ENCODE measurements at places on chromosomes 3 and 15. TPM values are rescaled to one million over a fixed set of nuclear protein-coding genes. Genes with fewer than 3 reads are reported as not detected.

DNA sequence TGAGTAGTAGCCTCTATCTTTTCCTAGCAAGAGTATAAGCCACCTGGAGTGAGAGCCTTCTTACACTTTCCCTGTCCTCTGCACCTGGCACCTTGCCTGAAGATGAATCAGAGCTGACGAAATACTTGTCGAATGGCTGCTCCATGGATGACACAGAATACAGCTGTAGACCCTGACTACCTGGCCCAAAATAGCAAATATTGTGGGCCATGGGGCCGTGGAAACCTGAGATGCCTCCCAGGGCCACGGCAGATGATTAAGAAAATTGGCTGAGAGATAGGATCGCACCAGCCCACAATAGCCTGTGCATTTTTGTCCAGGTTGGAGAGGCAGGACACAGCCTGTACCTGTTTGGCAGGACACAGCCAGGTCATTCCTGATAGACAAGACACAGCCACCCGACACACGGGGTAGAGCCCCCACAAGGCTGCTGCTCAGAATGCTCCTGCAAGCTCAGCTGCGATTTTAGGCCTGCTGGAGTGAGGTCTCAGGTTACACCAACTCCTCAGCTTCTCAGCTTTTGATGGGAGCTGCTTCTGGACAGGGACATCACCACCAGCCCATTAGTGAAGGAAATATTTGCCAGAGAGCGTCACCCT is 22.9 kb upstream of the TPM1 start:
- no peak overlapping the region for H3K27ac ChIP-seq
- no peaks in the 10 kb centered on the region for H3K27me3 ChIP-seq
- H3K4me1 ChIP-seq = peaks cover 10% of the 10 kb centered on the region
- H3K36me3 ChIP-seq = no peaks in the 10 kb centered on the region
- no peak overlapping the region for H3K4me3 ChIP-seq
- DNase-seq = peak; percentile 77

- H3K4me3 ChIP-seq = no peak overlapping the region
- H3K27me3 ChIP-seq = no peaks in the 10 kb centered on the region
- H3K4me1 ChIP-seq = no peaks in the 10 kb centered on the region
- H3K36me3 ChIP-seq = no peaks in the 10 kb centered on the region
These were observed 80.3 kb downstream of the ADAMTS7 start for GRCh38 chr15:78730955-78731354.

- peak overlapping the region; percentile 88 for H3K27ac ChIP-seq
- peaks cover 46% of the 10 kb centered on the region for H3K4me1 ChIP-seq
- no peak for DNase-seq
- H3K4me3 ChIP-seq = peak overlapping the region; percentile 24
- no peaks in the 10 kb centered on the region for H3K36me3 ChIP-seq
- H3K27me3 ChIP-seq = no peaks in the 10 kb centered on the region
These were observed 118.3 kb downstream of the TIGIT start for GRCh38 chr3:114411811-114412803.

GRCh38 chr3:152021951-152022461 is 148.6 kb downstream of the SUCNR1 start:
- H3K4me1 ChIP-seq = peaks cover 13% of the 10 kb centered on the region
- H3K27me3 ChIP-seq = no peaks in the 10 kb centered on the region
- no peak overlapping the region for H3K4me3 ChIP-seq
- H3K27ac ChIP-seq = no peak overlapping the region
- DNase-seq = no peak
- H3K36me3 ChIP-seq = no peaks in the 10 kb centered on the region

DNA sequence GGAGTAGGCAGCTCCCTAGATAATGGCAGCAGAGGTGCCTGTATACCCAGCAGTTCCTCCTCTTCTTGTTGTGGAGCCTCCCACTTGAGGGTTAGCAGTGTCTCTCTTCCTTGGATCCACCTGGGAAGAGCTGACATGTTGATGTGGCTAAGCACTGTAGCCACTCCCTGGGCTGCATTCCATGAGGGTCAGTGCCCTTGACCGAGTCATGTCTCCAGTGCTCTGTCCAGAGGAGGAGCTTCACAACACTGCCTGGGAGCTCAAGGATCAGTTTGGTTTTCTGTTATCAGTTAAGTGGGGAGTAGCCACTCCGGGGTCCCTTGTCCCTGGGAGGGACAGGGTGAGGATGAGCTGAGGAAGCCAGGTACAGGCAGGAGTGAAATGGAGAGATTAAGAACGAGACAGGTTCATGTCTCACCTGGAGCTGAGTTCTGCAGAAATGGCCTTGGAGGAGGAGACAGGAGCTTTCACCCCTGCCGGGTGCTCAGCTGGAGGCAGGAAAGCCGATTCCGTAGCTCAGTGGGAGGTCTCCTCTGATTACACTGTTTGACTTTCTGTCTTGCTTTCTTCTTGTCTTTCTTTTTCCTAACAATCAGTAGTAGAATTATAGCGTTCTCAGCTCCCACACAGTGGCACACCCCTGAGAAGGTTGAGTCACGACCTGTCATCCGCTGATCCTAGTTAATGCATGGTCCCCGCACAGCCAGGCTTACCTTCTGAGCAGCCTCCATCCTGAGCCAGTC is 57.9 kb upstream of the SEC22A start:
- DNase-seq = peak; percentile 41
- H3K4me1 ChIP-seq = peaks cover 12% of the 10 kb centered on the region
- H3K4me3 ChIP-seq = no peak overlapping the region
- no peaks in the 10 kb centered on the region for H3K27me3 ChIP-seq

GRCh38 chr3:186077466-186077865 is 31.4 kb downstream of the ETV5 start:
- no peak for DNase-seq
- H3K27me3 ChIP-seq = no peaks in the 10 kb centered on the region
- H3K27ac ChIP-seq = 0 out of 2 replicates have a peak overlapping the region, but pooled peaks have one; percentile 46
- peaks cover 7% of the 10 kb centered on the region for H3K36me3 ChIP-seq

GRCh38 chr15:51938286-51938685 is 33.3 kb downstream of the LEO1 start:
- peaks cover 11% of the 10 kb centered on the region for H3K36me3 ChIP-seq
- no peak for DNase-seq
- no peak overlapping the region for H3K27ac ChIP-seq

- H3K4me1 ChIP-seq = peaks cover 12% of the 10 kb centered on the region
- H3K27ac ChIP-seq = no peak overlapping the region
- peak; percentile 72 for DNase-seq
- H3K36me3 ChIP-seq = no peaks in the 10 kb centered on the region
- no peak overlapping the region for H3K4me3 ChIP-seq
These were observed 186.6 kb downstream of the RAP2B start for GRCh38 chr3:153348457-153349107.

GRCh38 chr15:51170882-51171633 is 76.4 kb upstream of the TNFAIP8L3 start:
- no peaks in the 10 kb centered on the region for H3K4me1 ChIP-seq
- H3K27ac ChIP-seq = no peak overlapping the region
- DNase-seq = no peak
- H3K36me3 ChIP-seq = no peaks in the 10 kb centered on the region
- H3K27me3 ChIP-seq = no peaks in the 10 kb centered on the region
- no peak overlapping the region for H3K4me3 ChIP-seq

DNA sequence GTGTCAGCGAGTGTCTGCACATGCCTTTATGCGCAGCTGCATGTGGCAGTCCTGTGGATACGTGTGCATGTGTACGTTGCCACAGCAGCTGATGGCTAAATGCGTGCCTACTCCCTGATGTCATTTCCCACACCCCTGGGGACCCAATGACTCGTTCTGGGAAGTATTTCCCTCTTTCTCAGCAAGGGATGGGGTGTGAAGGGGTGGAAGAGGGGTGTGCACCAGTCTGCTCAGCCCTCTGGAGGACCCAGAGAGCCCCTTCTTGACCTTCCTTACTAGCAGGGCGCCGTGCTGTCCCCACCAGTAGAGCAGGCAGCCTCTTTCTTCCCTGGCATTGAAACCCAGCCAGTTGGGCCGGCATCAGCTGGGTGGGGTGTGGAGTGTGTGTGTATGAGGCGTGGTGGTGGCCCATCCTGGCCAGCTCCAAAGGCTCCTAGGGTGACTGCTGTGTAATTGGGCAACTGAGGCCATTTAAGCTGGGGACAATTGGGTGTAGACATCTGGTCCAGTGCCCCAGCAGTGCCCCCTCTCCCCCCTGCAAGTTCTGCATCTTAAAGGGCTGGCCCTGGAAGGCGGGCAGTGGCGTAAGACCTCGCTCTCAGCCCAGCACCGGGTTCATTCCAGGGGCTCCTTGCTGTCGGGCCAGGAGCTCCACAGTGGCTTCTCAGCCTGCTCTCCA is 19.2 kb downstream of the SNX33 start:
- H3K4me1 ChIP-seq = peaks cover 4% of the 10 kb centered on the region
- no peak overlapping the region for H3K27ac ChIP-seq
- H3K27me3 ChIP-seq = no peaks in the 10 kb centered on the region
- H3K4me3 ChIP-seq = no peak overlapping the region
- no peak for DNase-seq
- H3K36me3 ChIP-seq = no peaks in the 10 kb centered on the region

DNA sequence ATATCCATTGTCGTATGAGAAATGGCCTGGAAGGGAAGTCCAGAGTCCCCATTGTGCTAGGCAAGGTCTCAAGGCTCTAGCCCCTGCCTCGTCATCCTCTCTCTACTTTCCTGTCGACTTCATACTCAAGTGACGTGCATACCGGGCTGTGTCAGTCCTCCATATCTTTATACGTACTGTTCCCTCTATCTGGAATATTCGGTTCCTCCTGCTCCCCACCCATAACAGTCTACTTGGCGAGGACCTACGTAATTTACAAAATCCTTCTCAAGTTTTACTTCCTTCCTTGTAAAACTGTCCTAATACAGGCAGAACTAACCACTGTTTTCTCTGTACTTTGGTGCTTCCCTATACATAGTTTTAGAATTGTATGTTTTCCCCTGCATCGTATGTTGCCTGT is 2.2 kb upstream of the ALPK3 start:
- peaks cover 5% of the 10 kb centered on the region for H3K27me3 ChIP-seq
- H3K4me1 ChIP-seq = peaks cover 14% of the 10 kb centered on the region

- no peaks in the 10 kb centered on the region for H3K27me3 ChIP-seq
- no peaks in the 10 kb centered on the region for H3K4me1 ChIP-seq
- peak; percentile 44 for DNase-seq
- no peak overlapping the region for H3K27ac ChIP-seq
These were observed 36.9 kb upstream of the TRIM59 start for GRCh38 chr3:160486459-160486869.

DNA sequence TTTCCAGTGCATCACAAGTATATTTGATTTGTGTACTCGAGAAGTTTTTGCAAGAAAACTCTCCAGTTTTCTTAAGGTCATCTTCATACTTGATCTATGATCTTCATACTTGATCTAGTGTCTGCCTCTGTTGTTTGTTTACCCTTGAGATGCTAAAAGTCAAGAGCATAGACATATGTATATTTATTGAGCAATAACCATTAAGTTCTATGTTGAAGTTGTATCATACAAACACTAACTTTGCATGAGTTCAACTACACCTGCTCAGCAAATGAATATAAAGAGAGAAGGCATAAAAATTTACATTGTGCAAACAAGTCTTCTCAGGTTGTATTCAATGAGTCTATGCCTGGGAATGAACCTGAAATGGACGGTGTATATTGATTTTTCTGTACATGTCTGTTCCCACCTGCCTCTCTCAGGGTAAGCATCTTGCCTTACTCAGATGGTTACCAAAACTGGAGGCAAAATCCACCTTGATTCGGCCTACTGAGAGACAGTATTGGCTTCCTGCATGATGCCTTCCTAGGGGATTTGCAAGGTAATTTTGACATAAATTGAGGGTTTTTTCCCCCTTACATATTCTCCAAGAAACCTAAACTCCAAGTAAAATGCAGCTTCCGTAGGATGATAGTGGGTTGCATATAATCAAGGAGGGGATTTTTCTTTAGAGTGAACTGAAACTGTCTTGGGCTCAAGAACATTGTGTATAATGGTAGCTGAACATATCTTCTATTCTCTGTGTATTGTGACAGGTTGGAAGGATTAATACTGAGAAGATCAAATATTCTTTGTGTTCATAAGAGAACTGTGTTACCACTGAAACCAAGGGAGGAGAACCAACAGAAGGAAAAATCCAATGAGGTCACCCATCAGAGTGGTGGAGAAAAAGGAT is 110.4 kb downstream of the FILIP1L start:
- H3K27ac ChIP-seq = no peak overlapping the region
- peaks cover 27% of the 10 kb centered on the region for H3K4me1 ChIP-seq
- no peaks in the 10 kb centered on the region for H3K27me3 ChIP-seq
- no peak overlapping the region for H3K4me3 ChIP-seq
- H3K36me3 ChIP-seq = no peaks in the 10 kb centered on the region

Gene ARHGEF26
- 16.9 TPM for total RNA-seq

Gene EPHB1
- total RNA-seq = 5.2 TPM

Gene CYFIP1
- total RNA-seq = 73.9 TPM

Gene TMEM212
- not detected for total RNA-seq

Data from GM23338 (cell line).